Large intestine (tissue), 12 donors: ENCODE measurements at places on chromosomes 4 and X. TPM values are rescaled to one million over a fixed set of nuclear protein-coding genes. Genes with fewer than 3 reads are reported as not detected.

The CCDC158 gene
- polyA plus RNA-seq = 0.52 TPM

DNA sequence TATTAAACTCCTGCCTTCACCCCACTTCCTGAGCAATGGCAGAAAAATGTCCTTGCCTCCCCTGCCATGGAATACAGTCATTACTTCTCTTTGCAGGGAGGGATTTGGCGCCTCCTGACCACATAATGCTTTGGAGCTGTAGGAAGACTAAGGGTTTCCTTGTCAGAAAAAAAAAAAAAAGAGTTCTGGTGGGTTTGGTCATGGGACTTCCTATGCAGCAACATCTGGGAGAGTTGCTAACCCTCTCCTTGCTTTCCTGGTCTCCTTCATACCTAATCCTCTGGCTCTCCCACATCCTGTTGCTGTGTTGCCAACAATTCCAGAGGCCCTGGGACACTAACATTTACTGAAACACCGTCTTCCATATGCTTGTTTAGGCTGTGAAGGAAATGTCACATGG lies 75.1 kb upstream of the MBNL3 start:
- no peak for DNase-seq
- no peak overlapping the region for H3K4me3 ChIP-seq
- H3K36me3 ChIP-seq = no peaks in the 10 kb centered on the region
- H3K4me1 ChIP-seq = no peaks in the 10 kb centered on the region
- no peaks in the 10 kb centered on the region for H3K27me3 ChIP-seq

GRCh38 chr4:17370818-17371217 lies 141.1 kb downstream of the QDPR start:
- H3K27me3 ChIP-seq = no peaks in the 10 kb centered on the region
- no peaks in the 10 kb centered on the region for H3K4me1 ChIP-seq
- DNase-seq = no peak
- no peak overlapping the region for H3K4me3 ChIP-seq
- H3K27ac ChIP-seq = no peak overlapping the region

The SASH3 gene
- 11.4 TPM for polyA plus RNA-seq

DNA sequence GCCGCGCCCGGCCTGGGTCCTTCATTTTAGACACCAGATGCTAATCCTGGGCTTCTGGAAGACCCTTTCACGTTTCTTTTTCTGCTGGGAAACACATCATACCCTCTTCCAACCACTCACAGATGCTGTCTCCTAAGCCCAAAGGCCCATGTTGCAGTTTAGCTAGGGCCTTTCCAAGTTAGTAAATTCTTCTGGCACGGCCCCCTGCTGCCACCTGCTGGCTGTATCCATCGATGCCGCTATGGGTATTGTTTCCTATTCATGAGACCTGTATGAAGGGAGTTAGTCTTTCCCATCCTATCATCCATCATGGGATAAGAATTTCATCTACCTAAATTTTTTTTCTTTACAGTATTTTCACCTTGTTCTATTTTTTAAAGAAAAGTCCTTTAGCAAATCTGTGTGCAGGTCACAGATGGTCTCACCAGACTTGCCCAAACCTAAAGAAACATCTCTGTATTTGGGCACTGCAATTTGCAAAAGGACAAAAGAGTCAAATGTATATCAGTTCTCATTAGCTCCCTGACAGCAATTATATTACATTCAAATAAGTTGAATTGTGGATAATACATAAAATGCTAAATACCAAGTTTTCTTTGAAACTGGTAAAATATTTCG lies 37.8 kb upstream of the SLC9A7 start:
- no peak overlapping the region for H3K27ac ChIP-seq
- H3K27me3 ChIP-seq = no peaks in the 10 kb centered on the region
- no peaks in the 10 kb centered on the region for H3K36me3 ChIP-seq
- H3K4me1 ChIP-seq = peaks cover 12% of the 10 kb centered on the region

- no peaks in the 10 kb centered on the region for H3K36me3 ChIP-seq
- H3K27me3 ChIP-seq = no peaks in the 10 kb centered on the region
- H3K4me1 ChIP-seq = peaks cover 41% of the 10 kb centered on the region
- no peak overlapping the region for H3K4me3 ChIP-seq
These were observed 79.3 kb downstream of the FRAS1 start for GRCh38 chr4:78136109-78137081.

GRCh38 chrX:126393284-126393683 lies 159.3 kb downstream of the DCAF12L1 start:
- no peak overlapping the region for H3K4me3 ChIP-seq
- H3K4me1 ChIP-seq = no peaks in the 10 kb centered on the region
- no peaks in the 10 kb centered on the region for H3K27me3 ChIP-seq
- no peak for DNase-seq

DNA sequence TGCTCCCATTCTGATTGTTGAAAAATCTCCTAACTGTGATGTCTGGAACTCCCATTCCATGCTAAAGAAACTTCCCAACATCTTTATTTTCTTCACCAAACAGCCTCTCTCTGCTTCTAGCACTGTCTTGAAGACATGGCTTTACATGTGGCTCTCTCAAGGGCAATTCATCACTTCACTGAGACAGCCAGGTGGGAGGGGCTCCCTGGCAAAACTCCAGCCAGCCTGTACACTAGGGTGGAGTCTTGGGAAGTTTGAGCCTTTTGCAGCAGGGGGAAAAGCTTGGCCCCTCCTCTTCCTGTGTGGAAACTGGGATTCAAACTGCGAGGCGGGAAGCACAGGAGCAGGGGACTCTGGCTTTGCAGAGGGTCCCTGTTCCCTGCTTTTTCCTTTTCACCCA lies 130.5 kb upstream of the TTC29 start:
- no peak overlapping the region for H3K27ac ChIP-seq
- no peaks in the 10 kb centered on the region for H3K36me3 ChIP-seq
- H3K27me3 ChIP-seq = no peaks in the 10 kb centered on the region
- H3K4me1 ChIP-seq = no peaks in the 10 kb centered on the region
- DNase-seq = no peak

GRCh38 chr4:77454858-77455257 lies 150.8 kb upstream of the CXCL13 start:
- no peaks in the 10 kb centered on the region for H3K4me1 ChIP-seq
- no peak for DNase-seq
- no peaks in the 10 kb centered on the region for H3K36me3 ChIP-seq
- no peak overlapping the region for H3K27ac ChIP-seq

The ADH7 gene
- not detected for polyA plus RNA-seq

- no peak for DNase-seq
- no peak overlapping the region for H3K27ac ChIP-seq
- H3K27me3 ChIP-seq = no peaks in the 10 kb centered on the region
- H3K36me3 ChIP-seq = no peaks in the 10 kb centered on the region
- no peaks in the 10 kb centered on the region for H3K4me1 ChIP-seq
- H3K4me3 ChIP-seq = no peak overlapping the region
These were observed 16.1 kb upstream of the CXCL3 start for GRCh38 chr4:74054483-74055047.

GRCh38 chr4:64538219-64538618 lies 129.0 kb upstream of the TECRL start:
- no peak overlapping the region for H3K27ac ChIP-seq
- no peaks in the 10 kb centered on the region for H3K36me3 ChIP-seq
- no peak overlapping the region for H3K4me3 ChIP-seq
- H3K27me3 ChIP-seq = no peaks in the 10 kb centered on the region
- no peaks in the 10 kb centered on the region for H3K4me1 ChIP-seq

The PPBP gene
- polyA plus RNA-seq = 1.8 TPM

The GAGE12J gene
- not detected for polyA plus RNA-seq

DNA sequence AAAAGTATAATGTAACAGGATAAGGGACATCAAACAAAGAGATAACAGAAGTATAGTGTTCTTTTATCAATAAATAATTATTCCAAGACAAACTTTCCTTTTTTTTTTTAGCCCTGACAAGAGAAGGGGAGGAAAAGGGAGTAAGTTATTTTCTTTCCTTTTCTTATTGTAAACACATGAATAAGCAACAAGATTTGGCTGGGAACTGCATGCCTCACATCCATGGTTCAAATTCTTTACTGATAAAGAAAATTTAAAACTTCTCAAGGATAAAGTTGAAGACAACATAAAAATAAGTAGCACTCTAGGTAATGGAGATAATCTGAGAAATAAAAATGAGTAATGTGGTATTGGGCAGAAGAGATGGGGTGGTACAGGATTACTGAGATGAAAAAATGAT lies 71.6 kb downstream of the NEK1 start:
- H3K36me3 ChIP-seq = peaks cover 3% of the 10 kb centered on the region
- no peaks in the 10 kb centered on the region for H3K27me3 ChIP-seq
- H3K4me3 ChIP-seq = no peak overlapping the region

GRCh38 chr4:131054489-131055019 lies 1958.6 kb downstream of the C4orf33 start:
- H3K4me3 ChIP-seq = no peak overlapping the region
- no peaks in the 10 kb centered on the region for H3K27me3 ChIP-seq
- no peaks in the 10 kb centered on the region for H3K36me3 ChIP-seq
- no peaks in the 10 kb centered on the region for H3K4me1 ChIP-seq
- DNase-seq = no peak
- H3K27ac ChIP-seq = no peak overlapping the region

- no peak overlapping the region for H3K27ac ChIP-seq
- H3K36me3 ChIP-seq = no peaks in the 10 kb centered on the region
- H3K27me3 ChIP-seq = no peaks in the 10 kb centered on the region
- DNase-seq = peak; percentile 26
These were observed 88.7 kb upstream of the PLAC1 start for GRCh38 chrX:134747006-134747405.

The MAGEE2 gene
- 0.37 TPM for polyA plus RNA-seq

The WDR17 gene
- polyA plus RNA-seq = 3.2 TPM

The F11 gene
- 1.1 TPM for polyA plus RNA-seq

The JADE3 gene
- 9.3 TPM for polyA plus RNA-seq

- no peaks in the 10 kb centered on the region for H3K27me3 ChIP-seq
- H3K4me1 ChIP-seq = no peaks in the 10 kb centered on the region
- H3K36me3 ChIP-seq = no peaks in the 10 kb centered on the region
These were observed 73.3 kb upstream of the SOD3 start for GRCh38 chr4:24722026-24722568.

GRCh38 chr4:163744861-163745260 lies 250.4 kb downstream of the TMA16 start:
- no peak for DNase-seq
- H3K4me3 ChIP-seq = no peak overlapping the region
- no peaks in the 10 kb centered on the region for H3K4me1 ChIP-seq
- no peaks in the 10 kb centered on the region for H3K27me3 ChIP-seq
